ENCODE measurements at places on chromosomes 2 and 18.

GRCh38 chr2:11710632-11711353 lies 35.6 kb upstream of the LPIN1 start:
- DNase-seq, result no peak

GRCh38 chr18:23311351-23312121 lies 141.6 kb upstream of the RIOK3 start:
- DNase-seq, result no peak

DNA sequence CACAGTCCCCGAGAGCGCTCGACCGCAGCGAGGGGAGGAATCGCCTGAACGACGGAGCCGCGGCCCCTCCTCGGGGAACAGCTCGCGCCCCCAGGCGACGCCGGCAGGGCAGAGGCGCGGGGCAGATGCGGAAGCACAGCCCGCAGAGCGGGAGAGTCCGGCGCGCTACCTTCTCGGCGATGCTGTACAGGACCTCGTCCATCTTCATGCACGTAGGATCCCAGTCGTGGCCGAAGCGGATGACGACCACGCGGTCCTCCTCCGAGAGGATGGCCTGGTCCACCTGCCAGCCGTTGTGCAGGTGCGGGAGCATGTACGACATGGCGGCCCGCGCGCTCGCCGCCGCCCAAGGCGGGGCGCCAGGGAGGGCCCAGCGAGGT lies 302 bp downstream of the TXNL4A start:
- no peak for DNase-seq

DNA sequence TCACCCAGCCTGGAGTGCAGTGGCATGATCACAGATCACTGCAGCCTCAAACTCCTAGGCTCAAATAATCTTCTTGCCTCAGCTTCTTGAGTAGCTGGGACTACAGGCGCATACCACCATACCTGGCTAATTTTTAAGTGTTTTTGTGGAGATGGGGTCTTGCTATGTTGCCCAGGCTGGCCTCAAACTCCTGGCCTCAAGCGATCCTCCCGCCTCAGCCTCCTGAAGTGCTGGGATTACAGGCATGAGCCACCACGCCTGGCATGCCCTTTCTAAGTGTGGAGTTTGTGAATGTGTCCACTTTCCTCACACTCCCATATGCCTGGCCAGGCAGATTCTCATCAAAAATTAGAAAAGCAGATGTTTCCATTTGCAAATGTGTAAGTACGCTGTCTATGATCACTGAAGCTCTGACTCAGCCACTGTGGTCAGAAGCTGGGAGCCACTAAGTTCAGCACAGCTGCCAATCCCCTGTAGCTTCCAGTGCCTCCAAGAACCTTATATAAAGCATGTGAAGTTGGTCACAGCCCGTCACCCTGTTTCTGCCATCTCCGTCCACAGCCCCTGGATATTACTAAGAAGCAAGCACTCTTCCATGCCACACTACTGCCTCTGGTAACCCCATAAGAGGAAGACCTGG lies 155.4 kb downstream of the FAM210A start:
- DNase-seq, result no peak

DNA sequence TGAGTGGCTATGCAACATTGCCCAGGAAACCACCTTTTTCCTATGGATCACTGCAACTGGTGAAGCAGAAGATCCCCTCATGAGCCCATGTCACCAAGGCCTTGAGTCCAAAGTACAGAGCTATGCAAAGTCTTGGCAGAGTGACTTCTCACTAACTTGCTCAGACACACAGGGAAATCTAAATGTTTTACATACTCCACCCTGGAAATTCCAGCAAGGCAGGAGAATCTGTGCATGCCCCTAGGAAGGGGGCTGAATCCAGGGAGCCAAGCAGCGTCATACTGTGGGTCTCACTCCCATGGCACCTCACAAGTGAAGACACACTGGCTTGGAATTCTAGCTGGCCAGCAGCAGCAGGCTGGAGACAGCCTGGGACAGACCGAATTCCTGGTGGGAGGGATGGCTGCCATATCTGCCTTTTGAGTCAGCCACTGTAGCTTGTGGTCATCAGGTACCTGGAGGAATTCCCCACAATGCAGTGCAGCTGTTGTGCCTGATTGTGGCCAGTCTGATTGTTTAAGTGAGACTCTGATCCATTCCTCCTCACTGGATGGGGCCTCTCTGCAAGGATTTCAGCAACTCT lies 1817.4 kb downstream of the SUCLG1 start:
- no peak for DNase-seq

Data from NCI-H1694 (cell line).